ENCODE measurements at places on chromosomes 7 and 10. TPM values are rescaled to one million over a fixed set of nuclear protein-coding genes. Genes with fewer than 3 reads are reported as not detected.

The NPTX2 gene
- 6.7 TPM for total RNA-seq

The PRR15 gene
- 4.2 TPM for total RNA-seq

The PHYHIPL gene
- not detected for total RNA-seq

The PILRA gene
- total RNA-seq = 2.6 TPM

The SORBS1 gene
- 742 TPM for total RNA-seq

The ZCWPW1 gene
- total RNA-seq = 2.1 TPM

The ANKRD26 gene
- 3.9 TPM for total RNA-seq

The PTPRZ1 gene
- total RNA-seq = 3.0 TPM

The PUS7 gene
- total RNA-seq = 7.8 TPM

- no peak overlapping the region for H3K4me3 ChIP-seq
- peak overlapping the region; percentile 59 for H3K27ac ChIP-seq
- peak; percentile 72 for DNase-seq
- H3K27me3 ChIP-seq = no peaks in the 10 kb centered on the region
- no peaks in the 10 kb centered on the region for H3K36me3 ChIP-seq
- H3K4me1 ChIP-seq = peaks cover 52% of the 10 kb centered on the region
Measured at GRCh38 chr7:30845426-30846135, 66.1 kb upstream of the AQP1 start.

GRCh38 chr7:1408466-1408865 is 50.8 kb downstream of the MICALL2 start:
- H3K4me1 ChIP-seq = peaks cover 20% of the 10 kb centered on the region
- no peaks in the 10 kb centered on the region for H3K36me3 ChIP-seq
- H3K27ac ChIP-seq = no peak overlapping the region

GRCh38 chr10:117204316-117204715 is 7.0 kb downstream of the KCNK18 start:
- no peak for DNase-seq
- H3K4me1 ChIP-seq = no peaks in the 10 kb centered on the region
- no peaks in the 10 kb centered on the region for H3K27me3 ChIP-seq
- no peak overlapping the region for H3K4me3 ChIP-seq
- no peaks in the 10 kb centered on the region for H3K36me3 ChIP-seq

GRCh38 chr10:34815185-34816084 is at the start of gene PARD3:
TSS of gene PARD3 (minus strand) at chr10:34815296. CDS start at chr10:34814995, 301 bp downstream.
- H3K4me1 ChIP-seq = no peaks in the 10 kb centered on the region
- no peak for DNase-seq
- H3K27me3 ChIP-seq = no peaks in the 10 kb centered on the region

- H3K27ac ChIP-seq = no peak overlapping the region
- H3K4me1 ChIP-seq = peaks cover 9% of the 10 kb centered on the region
- H3K4me3 ChIP-seq = no peak overlapping the region
Measured at GRCh38 chr7:132343199-132343598, 233.1 kb downstream of the PLXNA4 start.

- H3K27ac ChIP-seq = no peak overlapping the region
- H3K4me1 ChIP-seq = no peaks in the 10 kb centered on the region
- H3K36me3 ChIP-seq = no peaks in the 10 kb centered on the region
- DNase-seq = no peak
- H3K4me3 ChIP-seq = no peak overlapping the region
Measured at GRCh38 chr10:78448994-78449418, 415.3 kb downstream of the RPS24 start.

GRCh38 chr10:58585435-58585834 is 72.8 kb downstream of the BICC1 start:
- no peak overlapping the region for H3K4me3 ChIP-seq
- no peaks in the 10 kb centered on the region for H3K36me3 ChIP-seq
- no peaks in the 10 kb centered on the region for H3K4me1 ChIP-seq
- H3K27ac ChIP-seq = no peak overlapping the region
- no peak for DNase-seq

DNA sequence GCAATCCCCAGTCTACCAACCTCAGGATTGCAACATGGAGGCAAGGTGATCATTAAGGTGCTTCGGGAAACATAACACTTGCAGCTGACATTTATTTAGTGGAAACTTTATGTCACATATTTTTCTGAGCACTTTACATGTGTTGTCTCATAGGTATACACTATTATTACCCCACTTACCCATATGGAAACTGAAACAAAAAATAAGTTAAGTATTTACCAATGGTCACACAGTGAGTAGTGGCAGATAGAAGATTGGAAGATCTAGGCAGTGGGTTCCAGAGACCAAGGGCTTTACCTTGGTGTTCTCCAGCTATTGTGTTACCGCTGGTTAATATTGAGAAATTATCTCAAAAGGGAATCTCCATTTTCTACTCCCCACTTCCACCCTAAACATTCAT is 1279.1 kb upstream of the SORCS1 start:
- H3K4me3 ChIP-seq = no peak overlapping the region
- H3K27me3 ChIP-seq = no peaks in the 10 kb centered on the region
- no peaks in the 10 kb centered on the region for H3K4me1 ChIP-seq
- DNase-seq = no peak

GRCh38 chr10:8225187-8225586 is 170.7 kb downstream of the GATA3 start:
- H3K4me3 ChIP-seq = no peak overlapping the region
- no peaks in the 10 kb centered on the region for H3K27me3 ChIP-seq
- no peaks in the 10 kb centered on the region for H3K4me1 ChIP-seq
- no peak overlapping the region for H3K27ac ChIP-seq
- H3K36me3 ChIP-seq = no peaks in the 10 kb centered on the region

- H3K27me3 ChIP-seq = no peaks in the 10 kb centered on the region
- DNase-seq = no peak
- H3K4me1 ChIP-seq = no peaks in the 10 kb centered on the region
- no peak overlapping the region for H3K4me3 ChIP-seq
- H3K27ac ChIP-seq = no peak overlapping the region
Measured at GRCh38 chr10:31590023-31590800, 271.2 kb downstream of the ZEB1 start.

DNA sequence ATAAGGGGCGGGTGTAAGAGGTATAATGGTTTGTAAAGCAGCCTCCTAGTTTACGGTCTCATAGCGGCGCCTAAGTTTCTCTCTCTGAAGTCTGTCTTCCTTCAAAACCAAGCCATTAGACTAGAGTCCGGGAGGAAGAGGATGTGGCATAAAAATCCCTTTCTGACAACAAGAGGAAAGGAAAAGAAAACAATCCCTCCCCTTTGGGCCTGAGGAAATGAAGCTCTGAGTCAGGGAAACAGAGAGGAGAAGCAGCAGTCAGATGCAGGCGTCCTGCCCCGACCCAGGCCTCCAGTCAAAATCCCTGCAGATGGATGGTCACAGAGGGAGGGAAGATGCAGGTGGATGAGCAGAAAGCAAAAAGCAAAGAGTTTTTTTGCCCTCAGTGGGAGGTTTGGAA is 23.7 kb downstream of the PARP12 start:
- peaks cover 36% of the 10 kb centered on the region for H3K36me3 ChIP-seq
- H3K27ac ChIP-seq = no peak overlapping the region
- no peaks in the 10 kb centered on the region for H3K27me3 ChIP-seq
- DNase-seq = peak; percentile 18
- no peaks in the 10 kb centered on the region for H3K4me1 ChIP-seq

DNA sequence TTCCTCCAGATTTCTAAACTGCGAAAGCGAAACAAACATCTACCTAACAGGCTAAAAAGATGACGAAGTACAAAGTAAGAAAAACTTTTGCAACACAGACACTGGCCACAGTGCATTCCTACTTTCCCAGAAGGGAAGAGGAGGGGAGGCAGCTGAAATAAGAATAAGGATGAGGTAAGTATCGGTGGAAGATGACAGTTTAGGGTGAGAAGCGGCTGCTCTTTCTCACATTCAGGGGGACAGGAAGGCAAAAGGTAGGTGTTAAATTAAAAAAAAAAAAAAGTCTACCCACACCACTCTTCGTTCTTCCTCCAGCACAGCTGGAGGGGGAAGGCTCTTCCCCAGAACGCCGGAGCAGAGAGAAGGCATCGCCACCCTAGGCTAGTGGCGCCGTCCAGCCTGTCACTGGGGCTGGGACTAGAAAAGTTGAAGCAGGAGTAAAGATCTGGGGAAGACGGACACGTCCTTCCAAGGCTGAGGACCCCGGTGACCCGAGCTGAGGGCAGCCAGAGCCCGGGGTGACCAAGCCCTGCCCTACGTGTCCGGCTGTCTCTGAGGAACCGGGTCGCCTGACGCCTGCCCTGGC is 846 bp downstream of the DNAJC1 start:
- H3K27ac ChIP-seq = peak overlapping the region; percentile 92
- no peaks in the 10 kb centered on the region for H3K27me3 ChIP-seq
- DNase-seq = no peak
- no peaks in the 10 kb centered on the region for H3K36me3 ChIP-seq
- peaks cover 28% of the 10 kb centered on the region for H3K4me1 ChIP-seq

DNA sequence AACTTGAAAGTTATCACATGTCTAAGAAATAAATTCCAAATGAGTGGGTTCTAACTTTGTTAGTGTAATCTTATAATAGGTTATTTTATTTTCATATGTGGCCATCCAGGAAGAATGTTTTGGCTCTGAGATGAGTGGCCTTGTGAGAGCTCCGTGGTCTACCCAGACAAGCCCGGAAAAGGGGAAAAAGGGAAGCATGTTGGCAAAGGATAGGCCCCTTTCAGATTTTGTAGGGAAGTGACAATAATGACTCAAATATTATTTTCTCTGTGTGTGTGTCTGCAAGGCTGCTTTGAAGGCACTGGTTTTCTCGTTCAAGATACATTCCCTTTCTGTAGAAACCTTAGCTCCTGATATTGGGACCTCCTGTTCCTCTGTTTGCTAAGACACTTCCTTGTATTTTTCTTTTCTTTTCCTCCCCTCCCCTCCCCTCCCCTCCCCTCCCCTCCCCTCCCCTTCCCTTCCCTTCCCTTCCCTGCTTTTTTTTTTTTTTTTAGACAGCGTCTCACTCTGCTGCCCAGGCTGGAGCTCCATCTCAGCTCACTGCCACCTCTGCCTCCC is 240.8 kb downstream of the LRMDA start:
- no peaks in the 10 kb centered on the region for H3K4me1 ChIP-seq
- no peak for DNase-seq
- no peak overlapping the region for H3K27ac ChIP-seq
- no peaks in the 10 kb centered on the region for H3K36me3 ChIP-seq

DNA sequence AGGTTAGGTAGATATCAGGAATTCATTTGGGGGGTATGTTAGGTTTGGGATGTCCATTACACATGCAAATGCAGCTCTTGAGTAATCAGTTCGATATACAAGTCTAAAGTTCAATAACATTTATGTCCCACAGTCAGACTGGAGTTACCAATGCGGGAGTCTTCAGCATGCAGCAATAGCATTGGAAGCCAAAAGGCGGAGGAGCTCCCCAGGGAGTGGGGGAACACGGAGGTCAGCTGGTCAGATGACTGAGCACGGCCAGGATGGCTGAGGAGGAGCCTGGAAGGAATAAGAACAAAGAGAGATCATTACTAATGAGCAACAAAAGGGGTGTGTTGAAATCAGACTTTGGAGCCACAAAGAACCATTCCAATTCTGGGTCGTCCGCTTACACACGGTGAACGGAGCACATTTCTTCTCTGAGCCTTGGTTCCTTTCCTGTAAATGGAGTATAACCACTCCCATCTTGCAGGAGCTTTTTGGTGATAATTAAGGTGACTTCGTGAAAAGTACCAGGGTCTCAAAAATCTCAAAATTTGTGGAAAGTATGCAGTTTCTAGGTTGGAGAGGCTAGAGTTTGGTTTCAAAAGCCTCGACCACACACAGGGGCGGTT is 478 bp upstream of the ZNF22 start:
- peaks cover 6% of the 10 kb centered on the region for H3K4me1 ChIP-seq
- DNase-seq = peak; percentile 92
- H3K27me3 ChIP-seq = no peaks in the 10 kb centered on the region
- peaks cover 18% of the 10 kb centered on the region for H3K36me3 ChIP-seq
- H3K4me3 ChIP-seq = peak overlapping the region; percentile 61

GRCh38 chr10:35208536-35208935 is 81.9 kb downstream of the CREM start:
- no peak for DNase-seq
- H3K4me1 ChIP-seq = no peaks in the 10 kb centered on the region
- H3K27me3 ChIP-seq = no peaks in the 10 kb centered on the region
- no peak overlapping the region for H3K27ac ChIP-seq
- peaks cover 7% of the 10 kb centered on the region for H3K36me3 ChIP-seq

DNA sequence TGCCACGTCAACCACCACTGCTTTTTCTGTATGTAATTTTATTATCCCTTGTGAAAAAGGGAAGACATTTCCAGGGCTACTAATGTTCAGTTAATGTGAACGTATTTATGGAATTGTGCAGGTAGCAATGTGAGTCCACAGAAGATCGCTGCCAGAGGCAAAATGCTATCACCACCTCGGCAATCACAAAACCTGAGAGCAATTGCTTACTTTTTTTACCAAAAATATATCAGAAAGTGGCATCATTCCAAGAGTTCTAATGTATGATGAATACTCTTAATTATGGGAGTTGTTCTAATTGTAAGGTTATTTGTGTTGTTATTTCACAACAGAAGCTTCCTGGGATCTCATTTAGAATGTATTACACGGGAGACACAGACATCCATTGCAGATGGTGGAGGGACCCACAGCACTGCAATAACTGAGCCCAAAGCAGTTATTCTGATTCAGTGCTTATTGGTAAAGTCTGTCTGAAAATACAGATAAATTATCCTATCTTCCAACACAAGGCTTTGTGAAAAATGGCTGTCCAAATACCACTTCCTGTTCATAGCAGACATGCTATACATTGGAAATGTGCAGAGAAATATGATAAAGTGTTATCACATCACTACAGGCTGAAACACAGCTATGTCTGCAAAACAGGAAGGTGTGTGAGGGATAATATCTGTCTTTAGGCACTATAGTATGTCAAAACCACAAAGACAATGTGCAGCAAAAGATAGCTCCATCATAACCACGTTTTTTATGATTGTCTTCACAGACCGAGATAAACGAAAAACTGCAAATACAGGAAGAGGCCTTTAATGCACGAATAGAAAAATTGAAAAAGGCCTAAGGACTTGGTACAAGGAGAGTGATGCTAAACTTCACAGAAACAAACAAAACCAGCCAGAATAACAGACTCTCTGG is 102.7 kb downstream of the CABCOCO1 start:
- DNase-seq = no peak
- no peak overlapping the region for H3K4me3 ChIP-seq
- no peaks in the 10 kb centered on the region for H3K27me3 ChIP-seq

DNA sequence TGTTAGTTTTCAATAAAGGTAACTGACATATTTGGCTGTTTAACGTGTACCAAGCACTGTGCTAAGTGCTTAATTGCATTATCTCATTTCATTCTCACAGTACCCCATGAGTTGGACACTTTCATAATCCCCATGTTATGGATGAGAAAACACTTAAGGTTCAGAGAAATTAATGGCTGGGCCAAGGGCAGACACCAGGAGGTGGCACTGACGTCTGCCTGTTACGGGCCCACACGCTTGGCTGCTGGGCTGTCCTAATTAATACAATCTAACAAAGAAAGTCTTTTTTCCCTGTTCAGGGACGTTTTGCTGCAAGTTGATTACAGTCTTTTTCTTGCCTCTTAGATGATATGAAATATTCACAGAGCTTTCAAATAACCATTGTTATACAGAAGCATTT is 16.1 kb downstream of the DYDC2 start:
- H3K36me3 ChIP-seq = no peaks in the 10 kb centered on the region
- no peaks in the 10 kb centered on the region for H3K27me3 ChIP-seq
- no peak overlapping the region for H3K4me3 ChIP-seq
- no peak overlapping the region for H3K27ac ChIP-seq
- no peaks in the 10 kb centered on the region for H3K4me1 ChIP-seq

Data from right atrium auricular region (tissue), 2 donors.